ENCODE measurements at places on chromosomes 2 and 18.

DNA sequence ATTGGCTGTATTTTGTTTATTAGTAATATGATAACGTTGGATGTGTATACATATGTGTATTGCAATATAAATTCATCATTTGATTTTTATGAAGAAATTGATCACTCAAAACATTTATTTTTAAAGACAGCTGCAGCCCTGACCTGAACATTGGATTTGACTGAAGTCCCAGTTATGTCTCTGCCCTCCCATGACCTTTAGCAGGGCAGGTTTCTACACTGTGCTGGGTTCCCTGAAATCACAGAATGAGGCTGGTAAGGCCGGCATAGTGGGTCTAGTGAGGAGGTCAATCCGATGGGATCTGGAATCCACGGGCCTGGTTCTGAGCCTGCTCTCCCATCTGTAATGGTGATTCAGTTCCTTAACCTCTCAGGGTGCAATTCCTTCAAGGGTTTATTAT is 22.0 kb downstream of the SPP2 start:
- no peak for DNase-seq

GRCh38 chr2:237617587-237617982 is 9.8 kb upstream of the LRRFIP1 start:
- DNase-seq = no peak

- no peak for DNase-seq
These were observed 13.2 kb downstream of the VWA3B start for GRCh38 chr2:98099939-98100743.

DNA sequence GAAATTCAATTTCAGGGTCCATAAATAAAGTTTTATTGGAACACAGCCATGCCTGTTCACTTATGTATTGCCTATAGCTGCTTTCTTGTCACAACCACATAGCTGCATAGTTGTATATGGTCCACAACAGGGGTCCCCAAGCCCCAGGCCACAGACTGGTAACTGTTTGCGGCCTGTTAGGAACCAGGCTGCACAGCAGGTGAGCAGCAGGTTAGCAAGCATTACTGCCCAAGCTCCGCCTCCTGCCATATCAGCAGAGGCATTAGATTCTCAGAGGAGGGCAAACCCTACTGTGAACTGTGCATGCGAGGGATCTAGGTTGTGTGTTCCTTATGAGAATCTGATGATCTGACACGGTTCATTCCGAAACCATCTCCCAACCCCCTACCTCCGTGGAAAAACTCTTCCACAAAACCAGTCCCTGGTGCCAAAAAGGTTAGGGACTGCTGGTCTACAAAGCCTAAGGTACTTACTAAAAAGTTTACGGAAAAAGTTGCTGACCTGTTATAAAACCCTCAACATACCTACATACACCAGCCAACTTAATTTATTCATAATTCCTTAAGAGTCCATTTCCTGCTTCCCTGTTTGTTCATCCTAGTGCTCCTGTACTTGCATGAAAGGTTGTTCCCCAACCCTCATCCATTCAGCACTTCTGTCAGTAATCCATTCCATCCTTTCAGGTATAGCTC is 40.1 kb downstream of the NDUFAF7 start:
- DNase-seq = peak; percentile 63

DNA sequence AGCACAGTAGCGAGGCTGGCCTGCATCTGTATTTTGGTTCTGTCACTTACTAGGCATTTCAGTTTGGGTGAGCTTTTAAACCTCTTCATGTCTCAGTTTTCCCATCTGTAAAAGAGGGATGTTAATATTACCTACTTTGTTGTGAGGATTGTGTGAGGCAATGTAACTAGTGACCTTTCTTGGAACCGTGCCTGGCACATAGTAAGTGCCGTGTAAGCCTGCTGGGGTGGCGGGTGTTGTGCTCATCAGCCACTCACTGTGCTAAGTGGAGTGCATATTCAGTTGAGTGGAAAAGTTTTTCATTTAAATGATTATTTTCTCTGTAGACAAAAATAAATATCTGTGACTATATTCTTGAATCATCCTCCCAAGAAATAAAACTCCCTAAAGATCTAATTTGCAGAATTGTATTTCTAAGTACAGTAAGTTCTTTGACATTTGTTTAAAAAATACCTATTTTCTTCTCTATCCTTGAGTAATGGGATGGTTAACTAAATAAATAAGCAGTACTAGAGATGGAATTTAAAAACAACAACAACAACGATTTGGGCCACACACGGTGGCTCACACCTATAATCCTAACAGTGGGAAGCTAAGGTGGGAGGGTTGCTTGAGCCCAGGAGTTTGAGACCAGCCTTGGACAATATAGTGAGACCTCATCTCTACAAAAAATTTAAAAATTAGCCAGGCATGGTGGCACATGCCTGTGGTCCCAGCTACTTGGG is 56.7 kb downstream of the MALT1 start:
- no peak for DNase-seq

GRCh38 chr2:10406016-10406415 is 42.1 kb downstream of the ODC1 start:
- DNase-seq = no peak

All from H9 (cell line).